Activated CD8-positive, alpha-beta T cell treated with anti-CD3 and anti-CD28 coated beads for 36 hours (primary cell): ENCODE measurements at places on chromosomes 6 and 20. TPM values are rescaled to one million over a fixed set of nuclear protein-coding genes. Genes with fewer than 3 reads are reported as not detected.

SIRPD gene
- total RNA-seq: not detected

KHDC1L gene
- total RNA-seq: not detected

- no peak for DNase-seq
These were observed 125.6 kb downstream of the EYA2 start for GRCh38 chr20:47020231-47020630.

DPM1 gene
- total RNA-seq: 75.4 TPM

DNA sequence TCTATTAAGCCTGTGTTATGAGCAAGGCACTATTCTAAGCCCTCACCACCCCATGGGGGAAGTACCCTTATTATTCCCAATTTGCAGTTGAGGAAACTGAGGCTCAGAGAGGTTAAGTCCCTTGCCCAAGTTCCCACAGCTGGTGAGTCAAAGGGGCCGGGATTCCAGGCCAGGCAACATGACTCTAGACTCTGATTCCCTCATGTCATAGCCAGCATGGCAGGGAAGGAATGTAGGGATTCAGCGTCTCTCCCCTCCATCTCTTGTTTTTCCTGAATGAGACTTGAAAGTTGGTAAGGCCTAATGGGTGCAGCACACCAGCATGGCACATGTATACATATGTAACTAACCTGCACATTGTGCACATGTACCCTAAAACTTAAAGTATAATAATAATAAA lies 6.7 kb downstream of the C6orf132 start:
- DNase-seq: no peak

GRCh38 chr20:35281506-35282101 lies 3.0 kb downstream of the EIF6 start:
- DNase-seq: no peak

- no peak for DNase-seq
These were observed 42.9 kb upstream of the ZFP64 start for GRCh38 chr20:52234302-52235045.

DPPA5 gene
- not detected for total RNA-seq

GRCh38 chr6:20202324-20202658 lies 10.0 kb downstream of the MBOAT1 start:
- DNase-seq: no peak

DNA sequence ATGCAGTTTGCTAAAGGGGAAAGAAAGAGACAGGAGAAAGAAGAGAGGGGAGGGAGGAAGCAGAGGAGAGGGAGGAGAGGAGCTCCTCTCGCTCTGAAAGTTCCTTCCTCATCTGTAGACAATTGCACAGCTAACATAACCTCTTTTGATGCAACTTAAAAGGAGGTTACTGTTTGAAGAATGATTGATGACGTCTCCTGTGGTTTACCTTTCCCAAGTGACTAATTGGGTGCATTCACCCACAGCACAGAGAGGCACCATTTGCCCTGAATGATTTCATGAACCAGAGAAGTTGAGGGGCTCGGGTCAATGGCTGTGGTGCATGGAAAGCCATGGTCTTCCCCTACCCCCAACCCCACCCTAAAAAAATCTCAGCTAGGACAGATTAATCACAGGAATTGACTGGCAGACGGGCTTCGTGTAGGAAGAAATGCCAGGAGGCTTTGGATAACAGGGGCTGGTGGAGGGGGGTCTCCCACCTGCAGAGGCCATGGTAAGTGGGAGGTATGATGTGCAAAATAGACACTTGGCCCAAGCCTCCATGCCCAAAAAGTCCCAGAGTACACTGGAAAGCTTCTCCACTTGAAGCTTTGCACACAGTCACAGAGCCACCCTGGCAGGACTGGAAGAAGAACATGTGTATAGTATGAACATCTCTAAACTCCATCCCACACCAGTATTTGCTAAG lies 213.7 kb downstream of the ANKRD60 start:
- DNase-seq: peak; percentile 39

GRCh38 chr20:61385731-61386130 lies 133.7 kb downstream of the CDH4 start:
- DNase-seq: no peak

- DNase-seq: no peak
These were observed 498 bp upstream of the PRDM1 start for GRCh38 chr6:106085692-106085983.

- DNase-seq: no peak
These were observed 1.0 kb downstream of the HCRTR2 start for GRCh38 chr6:55175078-55176049.

OTOR gene
- not detected for total RNA-seq

DNA sequence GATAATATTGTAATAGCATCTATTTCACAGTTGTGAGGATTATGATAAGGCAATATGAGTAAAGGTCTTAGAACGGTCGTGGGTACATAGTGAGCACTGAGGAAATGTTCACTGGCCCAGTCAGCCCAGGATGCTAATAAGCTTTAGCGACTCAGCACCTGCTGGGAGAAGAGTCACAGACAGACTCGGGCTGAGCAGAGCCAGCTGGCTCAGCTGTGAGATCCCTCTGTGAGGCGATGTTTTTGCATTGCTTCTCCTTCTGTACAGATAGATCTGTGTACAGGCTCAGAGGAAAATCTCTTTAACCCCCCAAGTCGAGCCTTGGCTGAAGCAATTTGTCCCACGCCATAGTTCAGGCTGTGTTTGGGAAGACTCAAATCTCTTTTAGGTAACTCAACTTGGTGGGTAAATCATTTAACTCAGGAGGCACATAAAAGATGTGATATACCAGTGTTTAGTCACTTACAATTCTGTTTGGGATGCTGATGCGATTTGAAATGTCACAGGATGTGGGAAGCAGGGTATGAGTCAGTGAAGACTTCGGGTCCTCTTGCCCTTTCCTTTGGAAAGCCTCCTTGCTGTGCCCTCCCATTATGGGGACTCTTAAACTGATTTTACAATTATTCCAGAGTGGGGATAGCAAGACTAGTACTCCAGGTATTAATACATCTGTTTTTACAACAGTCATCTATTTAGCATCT lies 53.1 kb downstream of the PHACTR1 start:
- DNase-seq: no peak

DNA sequence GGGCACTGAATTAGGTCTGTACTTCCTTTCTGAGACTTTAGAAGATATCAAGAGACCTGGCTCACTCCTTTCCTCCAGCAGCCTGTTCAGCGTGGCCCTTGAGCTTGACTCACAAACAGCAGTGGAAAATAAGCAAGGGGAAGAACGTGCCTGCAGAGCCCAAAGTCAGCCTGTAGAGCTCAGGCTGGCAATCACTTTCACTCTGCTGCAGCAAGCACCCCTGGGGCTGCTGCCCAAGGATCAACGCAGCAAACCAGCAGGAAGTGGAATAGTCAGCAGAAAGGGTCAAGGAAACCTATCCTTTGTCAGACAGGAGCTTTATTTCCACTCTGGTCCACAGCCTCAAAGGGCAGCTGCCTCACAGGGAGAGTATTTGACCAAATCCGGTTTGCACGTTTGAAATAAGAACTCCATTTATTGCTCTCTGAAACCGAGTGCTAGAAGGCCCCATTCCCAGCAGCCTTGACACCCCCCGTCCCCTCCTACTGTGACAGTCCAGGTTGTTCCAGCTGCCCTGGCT lies 77.4 kb downstream of the PRDM1 start:
- DNase-seq: peak; percentile 83

RNF144B gene
- total RNA-seq: 1.9 TPM

- peak; percentile 47 for DNase-seq
These were observed 91.9 kb upstream of the SIRPA start for GRCh38 chr20:1803061-1803931.

SFT2D1 gene
- 42.6 TPM for total RNA-seq

DBNDD2 gene
- total RNA-seq: 13.8 TPM

DACT2 gene
- not detected for total RNA-seq

BPIFA1 gene
- total RNA-seq: not detected

DNA sequence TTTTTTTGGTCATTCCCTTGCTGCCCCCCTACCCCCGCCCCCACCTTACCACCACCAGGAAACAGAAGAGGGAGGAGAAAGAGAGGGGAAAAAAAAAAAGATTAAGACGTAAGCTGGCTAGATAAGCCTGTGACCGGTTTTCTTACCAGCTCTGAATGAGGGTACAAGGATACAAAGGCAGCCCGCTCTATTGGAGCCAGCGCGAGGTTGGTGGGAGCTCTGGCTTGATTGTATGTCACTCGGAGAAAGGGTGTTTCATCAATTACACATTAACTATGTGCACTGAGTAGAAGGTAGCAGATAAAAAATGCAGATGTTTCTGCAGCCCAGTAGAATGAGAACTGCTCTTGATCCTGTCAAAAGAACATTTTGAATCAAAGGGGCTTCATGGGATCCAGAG lies 28.6 kb upstream of the OLIG3 start:
- DNase-seq: no peak

- DNase-seq: no peak
These were observed 728.3 kb upstream of the EYS start for GRCh38 chr6:66435321-66435720.

CNBD2 gene
- total RNA-seq: 6.1 TPM

DNA sequence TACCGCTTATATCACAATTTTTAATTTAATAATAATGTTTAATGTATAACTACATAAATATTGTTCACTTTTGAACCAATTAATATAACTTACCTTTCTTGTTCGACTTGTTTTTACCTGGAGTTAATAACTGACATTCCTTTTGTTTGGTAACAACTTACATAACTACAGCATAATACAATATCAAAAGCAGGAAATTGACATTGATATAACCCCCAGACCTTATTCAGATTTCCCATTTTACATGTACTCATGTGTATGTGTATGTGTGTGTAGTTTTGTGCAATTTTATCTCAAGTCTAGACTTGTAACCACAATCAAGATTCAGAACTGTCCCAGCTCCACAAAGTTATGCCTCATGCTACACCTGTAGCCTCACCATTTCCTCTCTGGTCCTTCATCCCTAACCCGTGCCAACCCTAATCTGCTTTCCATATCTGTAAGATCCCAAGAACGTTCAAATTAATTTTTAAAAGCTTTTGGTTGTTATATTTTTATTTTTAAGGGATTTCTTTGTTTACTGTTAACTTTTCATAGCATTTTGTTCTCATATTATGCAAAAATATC lies 190.6 kb downstream of the MANEA start:
- DNase-seq: no peak

DNA sequence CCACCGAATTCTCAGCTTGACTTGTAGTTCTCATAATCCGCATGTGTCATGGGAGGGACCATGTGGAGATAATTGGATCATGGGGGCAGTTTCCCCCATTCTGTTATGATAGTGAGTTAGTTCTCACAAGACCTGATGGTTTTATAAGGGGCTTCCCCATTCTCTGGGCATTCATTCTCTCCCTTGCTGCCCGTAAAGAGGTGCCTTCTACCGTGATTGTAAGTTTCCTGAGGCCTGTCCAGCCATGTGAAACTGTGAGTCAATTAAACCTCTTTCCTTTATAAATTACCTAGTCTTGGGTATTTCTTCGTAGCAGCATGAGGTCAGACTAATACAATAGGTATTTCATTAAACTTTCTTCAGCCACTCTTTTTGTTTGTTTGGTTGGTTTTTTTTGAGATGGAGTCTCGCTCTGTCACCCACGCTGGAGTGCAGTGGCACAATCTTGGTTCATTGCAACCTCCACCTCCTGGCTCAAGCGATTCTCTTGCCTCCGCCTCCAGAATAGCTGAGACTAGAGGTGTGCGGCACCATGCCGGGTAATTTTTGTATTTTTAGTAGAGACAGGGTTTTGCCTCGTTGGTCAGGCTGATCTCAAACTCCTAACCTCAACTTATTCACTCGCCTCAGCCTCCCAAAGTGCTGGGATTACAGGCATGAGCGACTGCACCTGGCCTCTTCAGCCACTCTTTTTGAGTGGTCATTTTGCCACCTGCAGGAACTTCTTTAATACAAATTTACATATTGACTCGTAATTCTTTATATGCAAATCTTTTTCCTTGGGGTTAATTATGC lies 36.3 kb downstream of the GSTA2 start:
- DNase-seq: no peak

BIRC7 gene
- 5.1 TPM for total RNA-seq

SLC25A27 gene
- 0.70 TPM for total RNA-seq

DNA sequence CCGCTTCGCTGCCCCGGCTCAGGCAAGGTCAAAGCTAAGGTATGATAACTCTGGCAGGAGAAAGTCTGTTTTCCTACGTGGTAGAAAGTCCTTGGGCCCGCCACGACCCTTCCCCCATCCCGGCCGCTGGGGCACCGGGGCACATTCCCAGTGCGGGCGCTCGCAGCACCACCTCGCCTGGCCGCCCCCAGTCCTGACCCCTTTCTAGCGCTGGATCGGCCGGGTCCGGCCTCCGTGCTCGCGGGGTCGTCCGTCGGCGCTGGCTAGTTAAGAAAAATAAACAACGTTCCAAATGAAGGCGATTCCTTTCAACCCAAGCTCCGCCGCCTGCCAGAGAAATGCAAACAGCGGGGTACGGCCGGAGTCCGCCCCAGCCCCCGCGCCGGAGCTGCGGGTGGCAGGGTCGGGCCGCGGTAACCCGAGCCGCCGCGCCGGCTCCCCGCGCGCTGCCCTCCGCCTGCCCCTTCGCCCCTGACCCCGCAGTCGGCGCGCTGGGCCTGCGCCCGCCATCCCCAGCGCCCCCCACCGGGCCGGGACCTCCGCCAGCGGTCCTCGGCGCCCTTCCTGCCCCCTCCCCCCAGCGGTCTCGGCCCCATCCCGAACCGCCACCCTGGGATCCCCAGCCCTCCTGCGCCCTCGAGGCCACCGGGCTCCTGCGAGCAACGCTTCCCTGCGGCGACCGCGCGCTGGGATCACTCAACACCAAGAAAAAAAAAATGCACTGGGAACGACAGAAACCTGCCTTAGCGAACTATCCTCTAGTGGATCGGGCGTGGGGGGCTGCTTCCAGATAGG lies 37.6 kb downstream of the NCR2 start:
- no peak for DNase-seq

GRCh38 chr6:148520109-148520841 lies 177.6 kb downstream of the SASH1 start:
- DNase-seq: no peak

PRDM13 gene
- not detected for total RNA-seq

- no peak for DNase-seq
These were observed 64.6 kb downstream of the MYO6 start for GRCh38 chr6:75813476-75814250.

FARS2 gene
- 18.5 TPM for total RNA-seq
